Activated naive CD8-positive, alpha-beta T cell treated with anti-CD3 and anti-CD28 coated beads, Interleukin-2, amount 50 U/mL, for 16 hours (primary cell): ENCODE measurements at places on chromosomes 2 and 18.

- DNase-seq, result no peak
Measured at GRCh38 chr2:10497797-10498251, 49.7 kb upstream of the ODC1 start.

GRCh38 chr2:200367155-200367554 is 60.7 kb downstream of the SPATS2L start:
- DNase-seq, result no peak

DNA sequence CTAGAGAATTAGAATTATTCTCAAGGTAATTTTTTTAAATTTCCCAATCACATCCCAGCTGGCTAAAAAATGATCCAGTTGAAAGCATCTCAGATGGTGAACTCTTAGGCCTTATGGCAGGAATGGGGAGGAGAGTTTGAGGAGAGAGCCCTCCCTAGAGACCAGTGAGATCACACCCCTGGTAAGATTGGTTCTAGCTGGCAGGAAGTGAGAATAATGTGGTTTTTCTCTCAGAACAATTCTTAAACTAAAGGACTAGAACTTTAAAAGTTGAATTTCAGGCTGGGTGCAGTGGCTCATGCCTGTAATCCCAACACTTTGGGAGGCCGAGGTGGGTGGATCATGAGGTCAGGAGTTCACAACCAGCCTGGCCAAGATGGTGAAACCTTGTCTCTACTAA is 120.2 kb downstream of the MYO3B start:
- no peak for DNase-seq

DNA sequence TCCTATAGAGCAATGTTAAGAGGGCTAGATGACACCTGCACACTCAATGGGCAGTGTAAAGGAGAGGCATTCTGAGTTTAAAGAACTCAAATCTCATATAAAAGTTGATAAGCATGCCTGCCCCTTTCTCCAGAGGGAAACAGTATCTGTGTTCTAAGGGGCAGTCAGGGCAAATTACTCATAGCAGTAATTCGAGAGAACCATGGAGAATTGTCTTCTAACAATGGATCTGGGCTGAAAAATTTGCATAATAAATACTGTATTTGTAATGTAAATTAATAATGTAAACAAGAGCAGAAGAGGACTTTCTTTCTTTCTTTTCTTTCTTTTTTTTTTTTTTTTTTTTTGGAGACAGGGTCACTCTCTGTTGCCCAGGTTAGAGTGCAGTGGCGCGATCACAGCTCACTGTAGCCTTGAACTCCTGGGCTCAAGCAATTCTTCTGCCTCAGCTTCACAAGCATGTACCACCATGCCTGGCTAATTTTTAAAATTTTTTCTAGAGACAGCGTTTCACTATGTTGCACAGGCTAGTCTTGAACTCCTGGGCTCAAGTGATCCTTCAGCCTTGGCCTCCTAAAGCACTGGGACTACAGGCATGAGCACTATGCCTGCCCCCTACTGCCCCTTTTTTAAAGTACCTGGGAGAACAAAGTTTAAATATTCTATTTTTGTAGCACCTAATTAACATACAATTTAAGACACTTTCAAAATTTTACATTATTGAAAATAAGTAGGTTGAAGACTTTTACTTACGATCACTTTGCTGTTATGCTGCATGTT is 70.6 kb downstream of the OTX1 start:
- DNase-seq, result no peak

DNA sequence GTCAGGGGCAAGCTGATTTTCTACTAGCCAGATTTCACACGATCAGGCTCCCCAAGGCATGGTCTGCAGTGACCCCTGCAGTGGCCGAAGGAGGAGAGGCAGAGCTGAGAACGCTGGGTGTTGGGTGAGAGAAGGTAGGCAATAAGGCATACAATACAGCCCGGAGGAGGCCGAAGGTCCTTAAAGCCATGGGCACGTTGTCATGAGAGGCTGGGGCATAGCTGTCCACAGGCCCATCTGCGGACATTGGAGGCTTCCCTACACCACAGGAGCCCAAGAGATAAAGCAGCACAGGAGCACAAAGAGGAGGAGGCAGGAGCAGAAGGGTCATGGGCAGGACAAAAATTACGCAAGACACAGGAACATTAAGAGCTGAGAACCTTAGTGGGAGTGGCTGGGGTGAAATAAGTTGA is 16.7 kb upstream of the BZW1 start:
- no peak for DNase-seq

DNA sequence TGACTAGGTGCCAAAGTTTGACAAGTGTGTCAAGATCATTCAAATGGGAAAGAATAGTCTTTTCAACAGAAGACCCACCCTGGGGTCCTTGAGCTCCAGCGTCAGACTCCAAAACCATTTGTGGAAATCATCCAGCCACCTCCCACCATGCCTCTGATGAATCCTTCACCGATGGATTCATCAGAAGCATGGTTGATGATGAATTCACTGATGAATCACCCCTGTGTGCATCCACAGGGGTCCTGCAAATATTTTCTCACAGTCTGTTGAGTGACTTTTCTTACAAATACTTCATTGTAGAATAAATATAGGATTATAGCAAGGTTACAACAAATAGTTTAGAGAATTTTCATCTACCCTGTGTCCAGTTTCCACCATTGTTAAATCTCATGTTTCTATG is 4.3 kb downstream of the UGT1A9 start:
- DNase-seq, result no peak

DNA sequence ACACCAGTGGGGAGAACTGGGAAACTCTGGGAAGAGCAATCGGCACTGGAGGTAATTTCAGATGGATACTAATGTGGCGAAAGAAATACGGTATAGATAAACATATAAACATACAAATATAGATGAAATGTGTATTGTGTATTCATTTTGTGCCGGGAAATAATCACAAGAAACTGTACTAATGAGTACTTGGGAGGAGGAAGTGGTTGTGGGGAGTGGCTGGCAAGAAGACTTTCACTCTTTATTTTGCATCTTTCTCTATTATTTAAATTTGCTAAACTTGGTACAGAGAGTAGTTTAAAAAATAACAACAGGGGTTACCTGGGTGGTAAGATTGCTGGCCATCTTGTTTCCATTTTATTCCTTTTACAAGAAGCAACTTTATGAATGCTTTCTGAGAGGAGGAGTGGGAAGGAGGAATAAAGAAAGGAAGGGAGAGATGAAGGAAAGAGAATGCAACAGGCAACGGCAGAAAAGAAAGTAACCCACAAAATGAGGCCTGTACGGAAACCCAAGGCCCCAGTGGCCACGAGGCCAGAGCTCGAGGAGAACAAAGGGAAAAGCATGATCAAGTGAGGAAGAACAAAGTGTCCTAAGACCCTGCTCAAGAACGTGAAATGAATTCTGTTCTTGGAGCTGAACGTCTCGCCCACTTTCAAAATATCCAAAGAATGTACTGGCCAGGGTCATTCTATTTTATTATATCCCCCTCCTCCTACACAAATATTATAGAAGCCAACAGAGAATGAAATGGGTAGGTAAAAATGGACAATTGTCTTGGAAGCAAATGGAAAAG is 45.2 kb downstream of the FAM178B start:
- DNase-seq, result no peak

DNA sequence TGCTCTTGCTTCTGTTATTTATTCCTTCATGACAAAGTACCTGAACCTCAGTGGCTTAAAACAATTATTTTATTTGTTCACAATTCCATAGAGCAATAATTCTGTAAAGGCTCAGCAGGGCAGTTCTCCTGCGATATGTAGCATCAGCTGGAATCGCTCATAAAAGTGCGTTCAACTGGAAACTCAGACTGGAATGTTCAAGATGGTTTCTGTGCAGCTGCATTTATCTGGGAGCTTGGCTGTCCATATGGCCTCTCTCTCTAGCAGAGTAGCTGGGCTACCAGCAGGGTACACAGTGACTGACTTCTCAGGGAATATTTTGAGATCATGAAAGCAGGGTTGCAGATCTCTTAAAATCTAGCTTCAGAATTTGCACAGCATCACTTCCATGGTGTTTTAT is 13.5 kb downstream of the CCDC121 start:
- no peak for DNase-seq
